ENCODE measurements at places on chromosomes 12 and 14. TPM values are rescaled to one million over a fixed set of nuclear protein-coding genes. Genes with fewer than 3 reads are reported as not detected.

DNA sequence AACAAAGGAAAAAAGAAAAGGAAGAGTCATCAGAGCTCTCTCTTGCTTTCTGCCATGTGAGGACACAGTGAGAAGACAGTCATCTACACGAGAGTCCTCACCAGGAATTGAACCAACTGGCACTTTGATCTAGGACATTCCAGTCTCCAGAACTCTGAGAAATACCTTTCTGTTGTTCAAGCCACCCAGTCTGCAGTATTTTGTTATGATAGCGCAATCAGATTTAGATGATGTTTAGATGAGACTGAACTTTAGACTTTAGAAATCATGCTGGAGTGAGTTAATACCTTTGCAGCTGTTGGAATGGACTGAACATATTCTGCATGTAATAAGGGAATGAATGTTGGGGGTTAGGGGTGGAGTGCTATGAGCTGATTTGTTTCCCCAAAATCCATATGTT lies 28.1 kb upstream of the RAB21 start:
- H3K27ac ChIP-seq: no peak overlapping the region
- no peak overlapping the region for H3K4me3 ChIP-seq
- no peaks in the 10 kb centered on the region for H3K27me3 ChIP-seq
- H3K4me1 ChIP-seq: no peaks in the 10 kb centered on the region
- H3K36me3 ChIP-seq: no peaks in the 10 kb centered on the region

The LEMD3 gene
- total RNA-seq: 27.8 TPM

The TESPA1 gene
- not detected for total RNA-seq

The OR11H7 gene
- not detected for total RNA-seq

DNA sequence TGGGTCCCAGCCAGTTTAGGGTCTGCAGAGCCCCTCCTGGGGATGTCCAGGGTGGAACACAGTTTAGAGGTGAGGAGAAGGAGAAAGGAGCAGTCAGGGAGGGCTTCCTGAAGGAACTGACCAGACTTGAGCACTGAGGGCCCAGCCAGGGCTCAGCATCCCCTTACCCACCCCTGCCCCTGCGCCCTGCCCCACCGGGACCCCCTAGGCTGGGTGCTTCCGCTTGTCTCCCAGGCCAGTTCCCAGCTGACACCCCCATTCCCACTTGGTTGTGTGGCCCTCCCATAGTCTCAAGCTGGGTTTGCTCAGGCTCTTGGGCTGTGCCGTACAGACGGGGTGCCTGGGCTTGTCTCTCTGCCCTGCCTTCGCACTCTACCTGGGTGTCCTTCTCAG lies 26.3 kb upstream of the KIF26A start:
- H3K4me3 ChIP-seq: no peak overlapping the region
- H3K27me3 ChIP-seq: peaks cover 30% of the 10 kb centered on the region
- DNase-seq: no peak
- peaks cover 11% of the 10 kb centered on the region for H3K4me1 ChIP-seq
- no peaks in the 10 kb centered on the region for H3K36me3 ChIP-seq

The TAS2R7 gene
- 0.21 TPM for total RNA-seq

DNA sequence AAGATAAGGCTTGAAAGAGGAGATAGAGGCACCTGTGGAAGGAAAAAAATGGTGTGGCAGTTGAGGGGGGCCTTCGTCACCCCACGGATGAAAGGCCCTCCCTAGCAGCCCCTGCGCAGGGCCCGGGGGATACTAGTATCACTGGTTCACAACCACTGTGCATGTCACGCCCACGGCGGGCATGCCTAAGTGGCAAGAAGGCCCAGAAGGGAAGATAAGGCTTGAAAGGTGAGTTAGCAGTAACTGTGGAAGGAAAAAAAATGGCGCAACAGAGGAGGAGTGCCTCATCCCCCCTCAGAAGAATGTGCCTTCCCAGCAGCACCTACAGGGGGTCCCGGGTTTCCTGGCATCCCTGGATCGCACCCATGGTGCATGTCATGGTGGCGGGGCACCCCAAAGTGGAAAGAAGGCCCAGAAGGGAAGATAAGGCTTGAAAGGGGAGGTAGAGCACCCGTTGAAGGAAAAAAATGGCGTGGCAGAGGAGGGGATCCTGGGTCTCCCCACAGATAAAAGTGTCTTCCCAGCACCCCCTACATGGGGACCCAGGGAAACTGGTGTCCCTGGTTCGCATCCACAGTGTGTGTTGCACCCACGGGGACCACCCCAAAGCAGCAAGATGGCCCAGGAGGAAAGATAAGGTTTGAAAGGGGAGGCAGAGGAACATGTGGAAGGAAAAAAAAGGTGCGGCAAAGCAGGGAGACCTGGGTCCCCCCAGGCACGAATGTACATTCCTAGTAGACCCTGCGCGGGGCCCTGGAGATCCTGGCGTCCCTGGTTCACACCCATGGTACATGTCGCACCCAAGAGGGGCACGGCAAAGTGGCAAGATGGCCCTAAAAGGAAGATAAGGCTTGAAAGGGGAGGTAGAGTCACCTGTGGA lies 279.2 kb downstream of the ALG10 start:
- H3K27me3 ChIP-seq: no peaks in the 10 kb centered on the region
- no peaks in the 10 kb centered on the region for H3K4me1 ChIP-seq
- no peak overlapping the region for H3K4me3 ChIP-seq

Data from neural crest cell (in vitro differentiated cells).